ENCODE measurements at places on chromosomes 1 and 21.

- DNase-seq: no peak
These were observed 212.6 kb downstream of the KCTD3 start for GRCh38 chr1:215779729-215780128.

GRCh38 chr1:23376890-23377811, 7.5 kb upstream of the ZNF436 start:
- DNase-seq: no peak

- DNase-seq: no peak
These were observed 31.3 kb downstream of the XKR8 start for GRCh38 chr1:27990920-27991537.

DNA sequence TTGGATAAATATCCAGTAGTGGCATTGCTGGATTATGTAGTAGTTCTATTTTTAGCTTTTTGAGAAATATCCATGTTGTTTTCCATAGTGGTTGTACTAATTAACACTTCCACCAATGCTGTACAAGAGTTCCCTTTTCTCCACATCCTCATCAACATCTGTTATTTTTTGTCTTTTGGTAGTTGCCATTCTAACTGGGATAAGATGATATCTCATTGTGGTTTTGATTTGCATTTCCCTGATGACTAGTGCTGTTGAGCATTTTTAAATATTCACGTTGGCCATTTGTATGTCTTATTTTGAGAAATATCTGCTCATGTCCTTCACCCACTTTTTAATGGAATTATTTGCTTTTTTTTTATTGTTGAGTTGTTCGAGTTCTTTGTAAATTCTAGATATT, 183.9 kb downstream of the PTPRU start:
- DNase-seq: no peak

- no peak for DNase-seq
These were observed 7.1 kb downstream of the DENND1B start for GRCh38 chr1:197768014-197768805.

GRCh38 chr1:65104854-65105534, 43.0 kb upstream of the AK4 start:
- DNase-seq: no peak

- DNase-seq: no peak
These were observed 2.2 kb upstream of the SEMA4A start for GRCh38 chr1:156151093-156151688.

DNA sequence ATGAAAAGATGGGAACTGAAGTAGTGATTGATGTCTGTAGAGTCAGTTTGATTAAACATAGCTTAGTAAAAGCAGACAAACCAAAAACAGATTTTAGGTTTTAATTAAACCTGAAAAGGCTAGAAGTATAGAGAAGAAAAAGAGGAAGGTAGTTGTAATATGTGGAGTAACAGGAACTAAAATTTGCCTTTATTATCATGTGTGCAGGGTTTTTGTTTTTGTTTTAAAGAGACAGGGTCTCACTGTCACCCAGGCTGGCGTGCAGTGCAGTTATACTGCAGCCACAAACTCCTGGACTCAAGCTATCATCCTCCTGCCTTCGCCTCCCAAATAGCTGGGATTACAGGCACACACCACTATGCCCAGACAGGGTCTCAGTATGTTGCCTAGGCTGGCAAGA, 6.0 kb downstream of the TOR1AIP1 start:
- no peak for DNase-seq
